CD4-positive, alpha-beta T cell treated with Interleukin-4 for 1 hour (primary cell): ENCODE measurements at places on chromosomes 3 and 15.

DNA sequence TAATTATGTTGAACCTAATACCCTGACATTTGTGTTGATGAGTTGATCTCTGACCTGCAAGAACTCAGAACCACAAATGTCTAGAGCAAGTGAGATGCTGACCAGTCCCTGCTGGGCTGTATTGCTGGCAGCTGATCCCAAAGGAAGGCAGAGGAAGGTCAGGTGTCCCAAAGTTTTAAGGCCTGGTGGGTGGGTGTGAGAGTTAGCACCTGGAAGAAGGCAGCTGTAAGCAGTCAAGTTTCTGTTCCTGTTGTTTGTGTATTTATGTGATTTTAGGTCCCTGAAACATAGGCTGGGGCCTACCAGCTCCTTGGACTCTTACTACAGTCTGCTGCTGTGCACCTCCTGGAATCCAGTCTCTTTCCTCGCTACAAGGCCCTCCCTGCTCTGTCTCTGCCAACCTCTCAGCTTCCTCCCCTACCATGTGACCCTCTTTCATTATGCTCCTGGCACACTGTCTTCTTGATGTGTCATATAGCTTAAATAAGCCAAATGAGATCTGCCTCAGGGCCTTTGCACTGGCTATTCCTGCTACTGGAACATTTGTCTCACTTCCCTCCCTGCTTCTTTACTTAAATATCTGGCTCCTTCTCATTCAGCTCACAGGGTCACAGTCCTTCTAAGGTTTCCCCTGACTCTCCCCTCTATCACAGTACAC, 31.0 kb upstream of the ATOSA start:
- no peak for DNase-seq

- no peak for DNase-seq
Measured at GRCh38 chr3:170522201-170522600, 63.7 kb downstream of the SLC7A14 start.

DNA sequence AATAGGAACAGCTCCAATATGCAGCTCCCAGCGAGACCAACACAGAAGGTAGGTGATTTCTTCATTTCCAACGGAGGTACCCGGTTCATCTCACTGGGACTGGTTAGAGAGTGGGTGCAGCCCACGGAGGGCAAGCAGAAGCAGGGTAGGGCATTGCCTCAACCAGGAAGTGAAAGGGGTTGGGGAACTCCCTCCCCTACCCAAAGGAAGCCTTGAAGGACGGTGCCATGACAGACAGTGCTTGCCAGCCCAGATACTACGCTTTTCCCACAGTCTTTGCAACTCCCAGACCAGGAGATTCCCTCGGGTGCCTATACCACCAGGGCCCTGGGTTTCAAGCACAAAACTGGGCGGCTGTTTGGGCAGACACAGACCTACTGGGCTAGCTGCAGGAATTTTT, 576.9 kb upstream of the NECTIN3 start:
- no peak for DNase-seq

DNA sequence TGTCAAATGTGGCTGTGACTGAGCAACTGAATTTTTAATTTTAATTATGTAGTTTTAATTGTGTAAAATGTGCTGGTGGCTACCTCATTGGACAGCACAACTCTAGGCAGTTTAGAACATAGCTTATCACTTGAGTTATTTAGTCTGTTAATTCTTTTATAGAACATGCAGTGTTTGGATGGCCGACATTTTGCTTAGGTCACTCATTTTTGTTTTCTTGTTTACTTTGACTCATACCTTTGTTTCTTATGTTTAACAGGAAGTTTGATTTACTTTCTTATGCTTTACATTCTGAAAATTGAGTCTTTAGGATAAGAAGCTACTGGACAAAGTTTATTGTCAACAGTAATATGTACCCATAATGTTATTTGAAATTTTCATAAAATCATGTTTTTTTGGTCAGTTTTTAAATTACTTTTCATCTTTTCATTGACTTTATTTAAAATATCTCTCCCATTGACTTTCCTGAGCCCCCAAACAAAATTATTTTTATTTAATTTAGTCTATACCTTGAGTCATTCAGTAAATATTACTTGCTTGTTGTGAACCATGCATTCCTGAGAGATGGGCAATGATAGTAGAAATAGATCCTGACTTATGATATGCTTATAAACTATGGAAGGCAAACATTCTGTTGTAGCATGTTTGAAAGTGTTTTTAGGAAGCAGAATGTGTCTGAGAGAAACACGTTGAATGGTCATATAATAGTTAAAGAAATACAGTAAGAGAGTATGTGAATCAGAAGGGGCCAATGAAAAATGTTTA, 60.6 kb downstream of the TCF12 start:
- no peak for DNase-seq

- DNase-seq, result no peak
Measured at GRCh38 chr15:65375871-65376607, 1.8 kb downstream of the IGDCC3 start.

GRCh38 chr15:69767191-69767590, 314.6 kb downstream of the RPLP1 start:
- DNase-seq, result no peak

DNA sequence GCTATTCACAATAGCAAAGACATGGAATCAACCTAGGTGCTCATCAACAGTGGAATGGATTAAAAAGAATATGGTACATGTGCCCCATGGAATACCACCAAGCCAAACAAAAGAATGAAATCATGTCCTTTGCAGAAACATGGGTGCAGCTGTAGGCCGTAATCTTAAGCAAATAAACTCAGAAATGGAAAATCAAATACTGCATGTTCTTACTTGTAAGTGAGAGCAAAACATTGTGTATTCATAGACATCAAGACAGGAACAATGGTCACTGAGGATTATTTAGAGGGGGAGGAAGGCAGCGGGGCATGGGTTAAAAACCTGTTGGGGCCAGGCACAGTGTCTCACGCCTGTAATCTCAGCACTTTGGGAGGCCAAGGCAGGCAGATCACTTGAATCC, 304.7 kb upstream of the ROBO2 start:
- DNase-seq, result no peak

DNA sequence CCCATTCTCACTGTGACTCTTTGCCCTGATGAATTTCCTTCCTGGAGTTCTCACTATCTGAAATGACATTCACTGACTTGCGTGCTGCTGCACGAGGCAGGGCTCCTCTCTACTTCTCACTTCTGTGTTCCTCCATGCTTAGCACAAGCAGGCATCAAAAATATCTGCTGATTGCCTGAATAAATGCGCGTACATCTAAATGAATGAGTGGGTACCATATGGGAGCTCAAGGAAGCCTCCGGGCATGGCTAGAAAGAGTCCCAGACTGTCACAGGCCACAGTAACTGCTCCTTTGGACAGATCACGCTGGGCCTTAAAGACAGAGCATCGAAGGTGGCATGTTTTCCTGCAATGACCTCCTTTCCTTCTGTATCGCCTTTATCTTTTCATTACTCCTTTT, 31.6 kb downstream of the HCN4 start:
- DNase-seq, result no peak

DNA sequence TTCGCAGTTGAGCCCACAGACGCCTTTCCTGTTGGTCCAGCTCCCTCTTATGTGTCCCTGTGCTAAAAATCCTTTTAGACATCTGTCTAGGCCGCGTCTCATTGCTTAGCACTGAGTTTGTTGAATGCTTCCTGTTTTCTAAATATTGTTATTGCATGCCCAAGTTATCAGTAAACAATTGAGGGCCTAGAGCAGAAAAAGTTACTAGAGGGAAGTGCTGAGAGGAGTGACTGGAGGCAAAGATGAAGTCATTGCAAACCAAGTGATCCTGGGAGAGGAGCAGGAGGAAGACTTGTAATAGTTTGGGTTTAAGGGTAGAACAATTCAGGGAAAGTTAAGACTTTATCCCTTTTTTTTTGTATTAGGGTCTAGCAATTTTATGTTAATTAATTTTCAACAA, 88.1 kb downstream of the DCUN1D1 start:
- DNase-seq, result no peak

DNA sequence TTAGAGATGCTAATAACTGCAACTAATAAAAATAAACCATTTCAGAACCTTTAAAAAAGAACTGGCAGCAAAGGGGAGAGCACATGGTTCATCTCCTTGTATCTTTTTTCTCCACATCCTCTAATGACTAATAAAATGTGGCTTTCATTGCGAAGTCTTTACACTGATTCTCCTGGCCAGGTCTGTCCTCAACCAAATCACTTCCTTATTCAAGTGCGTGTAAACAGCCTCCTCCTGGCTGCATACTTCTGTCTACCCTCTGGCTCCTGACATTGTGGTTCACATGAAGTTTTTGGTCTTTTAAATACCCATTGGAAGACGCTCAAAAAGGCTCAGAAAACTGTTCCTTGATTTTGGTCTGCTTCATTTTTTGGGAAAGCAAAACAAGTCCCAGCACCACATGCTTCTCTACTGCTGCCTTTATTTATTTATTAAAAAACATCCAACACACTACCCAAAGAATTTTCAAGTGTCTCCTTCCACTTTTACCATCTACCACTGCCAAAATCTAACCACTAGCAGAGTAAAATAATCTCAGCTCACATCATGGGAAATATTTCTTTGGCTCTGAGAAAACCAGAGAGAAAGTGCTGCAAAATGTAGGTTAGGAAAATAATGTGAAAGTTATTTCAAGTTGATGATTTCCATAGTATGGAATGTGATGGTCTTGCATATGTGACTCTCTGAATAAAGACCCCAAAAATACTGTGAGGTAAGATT, 85.1 kb downstream of the EFL1 start:
- DNase-seq, result no peak

GRCh38 chr3:32354362-32354778, 37.3 kb upstream of the CMTM7 start:
- DNase-seq, result no peak

DNA sequence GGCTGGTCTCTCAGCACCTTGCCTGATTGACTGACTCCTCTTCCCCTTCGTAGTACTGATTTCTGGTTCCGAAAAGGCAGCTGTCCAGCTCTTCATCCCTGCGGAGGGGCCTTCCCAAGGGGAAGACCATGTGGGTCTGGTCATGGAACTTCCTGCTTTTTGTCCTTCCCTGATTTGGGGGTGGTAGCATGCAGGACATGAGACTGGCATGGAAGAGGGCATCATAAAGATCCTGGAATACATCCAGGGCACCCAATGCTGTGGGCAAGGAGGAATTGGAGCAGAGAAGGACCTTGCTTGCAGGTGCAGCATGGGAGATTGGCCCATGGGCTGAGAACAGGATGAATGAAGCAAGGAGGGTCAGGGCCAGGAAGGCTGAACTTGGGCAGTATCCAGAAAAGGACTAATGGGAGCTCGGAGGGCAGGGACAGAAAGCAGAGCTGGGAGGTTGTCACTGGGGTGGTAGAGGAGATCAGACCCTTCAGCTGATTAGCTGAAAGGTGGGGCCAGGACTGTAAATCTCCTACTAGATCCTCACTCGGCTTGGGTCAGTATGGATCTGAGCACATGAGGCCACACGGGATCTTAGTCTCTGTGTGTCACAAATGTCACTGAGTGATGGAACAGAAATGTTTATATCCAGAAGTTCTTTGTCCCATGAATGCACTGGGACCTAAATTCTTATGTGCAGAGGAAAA, 59.5 kb downstream of the AMOTL2 start:
- DNase-seq, result no peak

GRCh38 chr15:58322253-58322652, 109.5 kb upstream of the LIPC start:
- DNase-seq, result no peak

- DNase-seq, result peak; percentile 83
Measured at GRCh38 chr3:196179380-196180308, 31.6 kb downstream of the ZDHHC19 start.

DNA sequence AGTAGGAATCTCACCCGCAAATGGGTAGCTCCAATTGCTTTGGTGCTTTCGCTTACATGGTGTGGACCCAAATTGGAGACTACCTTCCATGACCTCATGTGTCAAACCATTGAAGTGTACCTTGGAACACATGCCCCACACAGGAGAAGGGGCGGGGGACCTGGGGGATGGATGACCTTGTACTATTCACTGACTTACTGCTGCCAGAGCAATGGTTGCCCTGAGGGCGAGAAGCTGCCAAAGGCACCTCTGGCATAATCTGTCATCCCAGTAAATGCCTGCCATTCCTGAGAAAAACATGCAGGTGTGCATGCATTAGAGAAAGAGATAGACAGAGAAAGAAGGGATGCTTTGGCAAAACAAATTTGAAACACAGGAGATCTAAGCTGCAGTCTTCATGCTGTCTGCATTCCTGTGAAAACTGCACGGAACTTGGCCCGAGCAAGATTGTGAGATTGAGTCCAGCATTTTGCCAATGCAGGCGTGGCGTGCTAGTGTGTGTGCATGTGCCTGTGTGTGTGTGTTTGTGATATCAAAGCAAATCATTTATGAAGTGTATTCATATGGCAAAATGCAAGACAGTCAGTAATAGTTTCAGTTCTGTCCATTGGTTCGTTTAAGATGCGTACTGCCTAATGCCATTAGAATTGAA, 219.5 kb upstream of the MDFIC2 start:
- no peak for DNase-seq

GRCh38 chr3:56123487-56123886, 344.8 kb downstream of the ERC2 start:
- DNase-seq, result no peak

GRCh38 chr3:10006762-10007090, 19.5 kb upstream of the FANCD2 start:
- DNase-seq, result no peak

- DNase-seq, result peak; percentile 69
Measured at GRCh38 chr15:49421991-49422390, 1.1 kb upstream of the FGF7 start.

GRCh38 chr3:96478496-96478895, 335.9 kb upstream of the EPHA6 start:
- no peak for DNase-seq

DNA sequence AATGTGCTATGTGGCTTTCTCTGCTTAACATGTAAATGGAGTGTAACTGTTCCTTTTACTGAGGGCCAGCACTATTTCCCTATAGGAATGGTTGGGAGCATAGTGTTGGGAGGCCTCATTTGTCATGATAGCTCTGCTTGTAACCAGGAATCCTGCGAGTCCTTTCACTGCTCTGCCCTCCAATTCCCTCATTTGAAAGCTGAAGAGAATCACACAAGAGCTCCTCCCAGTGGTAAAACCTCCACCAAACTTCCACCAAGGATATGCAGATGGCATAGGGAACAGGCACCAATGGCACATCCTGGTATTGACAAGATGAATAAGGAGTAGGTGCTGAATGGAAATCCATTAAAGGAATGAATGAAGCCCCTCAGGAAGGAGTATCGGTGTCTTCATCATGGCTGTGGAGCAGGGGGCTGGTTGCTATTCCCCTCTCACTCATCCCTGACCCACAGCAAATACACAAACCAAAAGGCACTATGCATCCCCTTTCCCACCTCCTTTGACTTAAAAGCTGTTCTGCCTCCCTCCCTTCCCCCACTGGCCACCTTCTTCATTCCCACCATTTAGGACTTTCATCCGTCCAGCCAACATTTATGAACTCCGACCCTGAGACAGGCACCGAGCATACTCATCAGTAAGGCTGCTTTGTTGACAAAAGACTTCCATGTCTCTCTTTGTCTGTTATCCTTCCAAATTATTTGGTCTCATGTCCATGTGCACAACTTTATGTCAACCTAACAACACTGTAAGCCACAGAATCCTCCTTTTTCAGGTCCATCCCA, 560.8 kb downstream of the FOXP1 start:
- no peak for DNase-seq

- DNase-seq, result no peak
Measured at GRCh38 chr3:19931767-19932188, 2.2 kb downstream of the EFHB start.

GRCh38 chr3:130242850-130243569, 102.5 kb upstream of the COL6A5 start:
- no peak for DNase-seq
